ENCODE measurements at places on chromosomes 16 and 17. TPM values are rescaled to one million over a fixed set of nuclear protein-coding genes. Genes with fewer than 3 reads are reported as not detected.

Gene TBC1D3C
- not detected for total RNA-seq

- no peak for DNase-seq
These were observed 45.1 kb downstream of the AHSP start for GRCh38 chr16:31572821-31573220.

- DNase-seq: no peak
These were observed 22.2 kb downstream of the SOCS1 start for GRCh38 chr16:11233727-11234376.

Gene OR4D1
- not detected for total RNA-seq

GRCh38 chr16:85699628-85700027 is 10.9 kb upstream of the GINS2 start:
- no peak for DNase-seq

Gene GNAO1
- 2.1 TPM for total RNA-seq

DNA sequence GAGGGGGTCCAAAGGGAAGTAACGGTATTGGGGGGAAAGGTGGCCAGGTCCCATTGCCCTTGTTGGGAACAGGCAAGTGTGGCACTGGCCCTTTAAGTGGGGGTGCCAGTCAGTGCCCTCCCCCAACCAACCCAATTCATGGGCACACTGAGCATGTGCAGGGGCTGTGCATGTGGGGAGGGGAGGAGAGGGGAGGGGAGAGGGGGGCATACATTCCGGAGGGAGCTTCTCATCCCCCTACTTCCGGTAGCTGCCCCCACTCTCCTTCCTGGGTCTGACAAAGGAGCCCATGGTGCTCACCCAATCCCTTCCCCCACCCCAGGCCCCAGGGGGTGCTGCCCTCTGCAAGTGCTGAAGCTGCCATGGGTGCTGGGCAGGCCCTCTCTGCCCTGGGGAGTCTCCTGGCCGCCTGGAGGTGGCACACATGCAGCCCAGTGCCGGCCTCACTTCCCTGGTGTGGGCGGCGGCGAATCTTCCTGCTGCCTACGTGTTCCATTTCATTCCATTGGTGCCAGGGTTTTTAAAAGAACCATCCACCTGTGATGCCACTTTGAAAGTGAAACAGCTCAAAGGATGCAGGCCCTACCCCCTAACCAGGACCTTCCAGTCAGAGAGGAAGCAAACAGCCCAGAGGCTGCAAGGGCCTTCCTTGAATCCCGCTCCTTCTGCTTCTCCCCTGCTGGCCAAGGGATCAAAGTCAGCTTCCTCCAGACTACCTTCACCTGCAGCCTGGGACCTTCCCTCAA is 11.0 kb downstream of the HEXIM2 start:
- no peak for DNase-seq

Gene TRPV2
- 23.7 TPM for total RNA-seq

DNA sequence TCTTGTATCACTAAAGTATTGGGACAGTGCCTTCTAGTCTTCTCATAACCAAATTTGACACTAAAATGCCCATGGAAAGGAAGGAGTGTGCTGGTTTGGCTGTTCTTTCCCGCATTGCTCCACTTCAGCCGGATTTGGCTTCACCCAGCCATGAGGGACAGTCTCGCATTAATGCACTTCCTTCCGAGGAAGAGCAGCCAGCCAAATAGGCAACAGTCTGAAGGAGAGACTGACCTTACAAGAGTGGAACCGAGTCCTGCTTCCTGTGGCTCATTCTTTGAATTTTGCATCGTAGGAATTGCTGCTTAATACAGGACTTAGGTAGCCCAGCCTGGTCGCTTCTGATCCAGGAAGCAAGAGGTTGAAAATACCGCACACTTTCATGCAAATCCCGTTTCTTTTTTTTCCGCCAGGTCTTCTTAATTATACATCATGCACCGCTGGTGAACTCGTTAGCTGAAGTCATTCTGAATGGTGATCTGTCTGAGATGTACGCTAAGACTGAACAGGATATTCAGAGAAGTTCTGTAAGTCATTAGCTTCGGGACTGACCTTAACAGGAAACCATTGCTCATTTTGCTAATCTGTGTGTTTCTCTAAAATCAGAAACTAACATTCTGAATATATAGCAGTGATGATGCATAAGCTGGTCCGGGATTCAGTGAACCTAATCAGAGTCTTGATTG is 38.2 kb downstream of the CLEC16A start:
- no peak for DNase-seq

Gene GPR179
- total RNA-seq: not detected

DNA sequence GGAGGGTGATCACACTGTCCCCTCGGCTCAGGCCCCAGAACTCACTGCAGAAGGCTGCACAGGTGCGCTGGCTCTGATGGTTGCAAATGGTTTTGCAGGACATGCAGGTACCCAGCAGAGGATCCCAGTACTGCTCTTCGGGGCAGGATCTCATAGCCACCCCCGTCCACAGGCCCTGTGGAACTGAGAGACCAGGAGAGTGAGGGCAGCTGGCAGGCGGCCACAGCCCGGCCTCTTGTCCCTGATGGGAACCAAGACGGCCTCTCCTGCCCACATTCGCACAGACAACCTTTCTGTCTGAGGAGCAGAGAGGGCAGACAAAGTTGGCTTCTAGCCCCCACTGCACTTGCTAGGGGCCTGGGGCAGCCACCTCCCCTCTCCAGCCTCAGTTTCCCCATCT is 19.5 kb downstream of the TNFRSF13B start:
- no peak for DNase-seq

DNA sequence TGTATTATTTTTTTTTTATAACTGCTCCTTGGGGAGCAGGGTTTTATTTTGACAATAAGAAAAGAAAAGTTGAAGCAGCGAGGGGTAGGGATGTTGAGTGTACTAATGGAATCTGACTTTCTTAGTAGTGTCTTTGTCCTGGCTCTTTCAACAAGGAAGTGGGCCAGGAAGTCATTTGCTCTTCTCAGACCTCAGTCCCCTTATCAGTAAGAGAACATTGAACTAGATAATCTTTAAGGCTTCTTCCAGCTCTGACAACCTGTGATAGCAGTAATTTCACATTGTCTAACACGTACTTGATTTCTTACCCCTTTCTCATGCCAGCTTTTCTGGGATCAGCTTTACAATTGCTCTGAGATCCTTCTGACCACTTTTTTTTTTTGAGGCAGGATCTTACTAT is 8.3 kb downstream of the LIG3 start:
- DNase-seq: no peak
